ENCODE measurements at places on chromosomes 4 and X.

DNA sequence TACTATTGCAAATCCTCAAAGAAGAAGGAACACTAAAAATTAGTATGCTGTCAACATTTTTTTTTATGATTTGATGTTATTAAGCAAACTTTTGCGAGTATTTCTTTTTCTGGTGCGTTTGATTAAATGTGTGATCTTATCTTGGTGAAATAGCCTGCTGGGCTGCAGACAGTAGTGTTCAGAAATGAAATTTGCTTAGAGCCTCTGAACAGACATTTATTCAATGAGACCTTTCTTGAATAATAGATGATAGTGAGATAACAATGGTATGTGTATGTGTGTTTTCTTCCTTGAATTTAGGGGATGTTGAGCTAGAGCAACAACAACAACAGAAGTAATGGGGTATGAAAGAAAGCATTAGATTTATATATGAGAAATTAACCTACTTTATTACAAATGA lies 12.7 kb downstream of the ADGRL3 start:
- DNase-seq = no peak

- no peak for DNase-seq
Observed at GRCh38 chrX:154519389-154519788, 3.4 kb upstream of the FAM3A start.

DNA sequence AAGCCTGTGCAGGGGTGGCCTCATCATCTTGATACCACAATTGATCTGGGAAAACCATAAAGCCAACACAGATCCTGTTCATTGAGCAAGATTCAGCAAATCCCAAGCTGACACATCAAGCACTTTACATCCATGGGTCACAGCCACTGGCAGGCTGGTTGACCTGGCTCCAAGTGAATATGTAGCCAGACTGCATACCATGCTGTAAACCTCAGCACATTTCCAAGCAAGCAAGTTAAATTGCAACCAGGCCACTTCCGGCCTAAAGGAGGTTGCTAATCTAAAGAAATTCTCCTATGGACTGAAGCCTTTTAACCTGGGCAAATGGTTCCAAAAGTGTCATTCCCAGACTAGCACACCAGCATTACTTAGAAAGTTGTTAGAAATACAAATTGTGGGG lies 54.4 kb upstream of the USP26 start:
- no peak for DNase-seq

GRCh38 chr4:41143311-41144039 lies 70.9 kb downstream of the APBB2 start:
- DNase-seq = no peak

GRCh38 chr4:174444390-174444789 lies 77.9 kb downstream of the HPGD start:
- DNase-seq = no peak

DNA sequence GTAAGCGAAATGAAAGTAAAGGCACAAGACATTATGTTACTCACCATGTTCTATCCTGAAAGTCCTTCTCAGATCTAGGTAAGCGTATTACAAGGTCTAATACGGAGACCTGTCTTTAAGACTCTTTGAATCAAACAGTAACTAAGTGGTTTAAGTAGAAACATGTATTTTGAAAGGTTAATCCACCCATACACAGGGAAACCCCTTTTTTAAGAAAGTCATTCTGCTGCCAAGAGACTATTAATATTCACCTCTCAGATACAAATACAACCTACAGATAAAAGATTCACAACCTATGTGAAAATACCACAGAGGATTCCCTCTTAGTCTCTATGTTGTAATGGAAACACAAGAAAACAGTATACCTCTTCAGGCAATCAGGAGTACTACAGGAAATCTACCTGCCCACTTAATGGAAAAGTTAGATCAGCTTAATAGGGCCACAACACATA lies 63.2 kb upstream of the TNIP3 start:
- no peak for DNase-seq

DNA sequence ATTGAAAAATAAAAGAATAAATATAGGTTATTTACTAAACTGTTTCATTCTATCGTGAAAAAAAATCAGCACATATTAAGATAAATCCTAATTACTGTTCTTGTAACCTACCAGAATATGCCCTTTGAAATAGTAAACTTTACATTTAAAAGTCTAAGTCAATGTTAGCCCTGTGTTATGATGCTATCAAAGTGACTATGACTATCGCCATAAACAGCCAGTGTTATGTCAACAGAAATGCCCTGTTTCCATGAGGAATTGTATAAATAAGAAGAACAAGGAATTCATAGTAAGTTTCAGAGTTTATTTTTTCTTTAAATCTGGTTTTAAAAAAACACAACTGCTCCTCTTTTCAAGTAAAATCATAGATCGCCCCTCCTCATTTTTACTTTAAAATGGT lies 11.4 kb downstream of the NR3C2 start:
- DNase-seq = no peak

- DNase-seq = no peak
Observed at GRCh38 chr4:106343865-106344646, 24.5 kb downstream of the GIMD1 start.

DNA sequence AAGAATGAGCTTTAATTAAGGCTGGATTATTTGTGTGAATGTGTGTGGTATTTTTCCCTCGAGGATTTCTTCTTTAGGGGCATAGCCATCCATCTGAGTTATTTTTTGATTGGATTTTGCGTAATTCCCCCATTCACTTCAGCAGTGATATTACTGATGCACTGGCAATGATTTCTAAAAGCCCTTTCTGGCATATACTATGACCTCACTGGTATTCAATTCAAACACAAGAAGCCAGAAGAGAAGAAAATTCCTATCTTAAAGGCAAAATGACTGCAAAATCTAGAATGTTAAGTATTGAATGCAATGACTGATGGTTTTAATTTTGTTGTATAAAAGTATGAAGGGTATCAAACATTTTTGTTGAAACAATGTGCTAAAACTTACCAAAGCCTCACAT lies 71.1 kb upstream of the DDIT4L start:
- no peak for DNase-seq

- no peak for DNase-seq
Observed at GRCh38 chr4:186329372-186329771, 63.4 kb downstream of the F11 start.

DNA sequence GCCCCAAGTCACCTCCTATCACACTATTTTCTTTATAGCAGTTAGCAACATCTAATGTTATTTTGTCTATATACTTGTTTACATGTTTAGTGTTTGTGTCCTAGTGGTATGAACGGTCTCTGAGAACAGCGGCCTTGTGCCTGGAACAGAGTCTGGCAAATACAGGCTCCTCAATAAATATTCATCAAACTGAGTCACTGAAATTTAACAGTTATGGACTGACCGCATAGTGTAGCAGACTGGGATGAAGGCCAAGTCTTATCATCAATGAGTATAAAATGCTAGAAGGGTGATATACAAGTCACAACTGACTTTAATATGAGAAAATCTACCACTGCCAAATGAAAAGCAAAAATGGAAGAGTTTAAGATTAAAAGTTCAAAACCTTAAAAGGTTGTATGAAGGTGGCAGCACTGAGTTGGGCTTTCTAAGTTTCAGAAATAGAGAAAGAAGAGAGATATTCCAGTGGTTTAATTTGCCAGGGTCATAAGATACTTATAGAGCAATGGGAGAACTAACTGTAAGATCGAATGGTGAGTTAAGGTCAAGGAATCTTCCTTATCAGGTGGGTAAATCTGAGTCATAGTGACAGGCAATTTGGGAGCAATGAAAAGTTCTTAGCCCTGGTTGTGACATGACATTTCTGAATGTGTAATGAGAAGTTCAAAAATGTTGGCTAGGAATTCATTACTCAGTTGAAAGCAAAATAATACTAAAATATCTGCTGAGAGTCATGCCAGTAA lies 34.9 kb downstream of the ELOVL6 start:
- DNase-seq = no peak

All from GOT3 (cell line).